ENCODE measurements at places on chromosomes 12 and 14.

DNA sequence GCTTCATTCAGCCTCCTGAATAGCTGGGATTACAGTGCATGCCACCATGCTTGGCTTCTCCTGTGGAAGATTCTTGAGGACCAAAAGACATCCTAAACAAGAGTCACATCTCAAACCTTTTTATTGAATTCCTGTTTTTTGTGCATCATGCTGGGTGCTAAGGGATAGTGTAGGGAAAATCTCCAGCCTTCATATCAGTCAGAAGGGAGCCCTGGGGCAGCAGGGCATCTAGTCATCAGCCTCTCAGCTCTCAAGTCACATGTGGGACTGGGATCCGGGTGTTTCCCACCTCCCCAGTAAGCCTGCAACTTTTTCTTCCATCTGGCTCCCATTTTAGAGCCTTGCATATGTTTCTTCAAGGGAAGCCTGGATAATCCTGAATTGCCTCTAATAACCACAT is 25.1 kb upstream of the OASL start:
- no peak for DNase-seq

DNA sequence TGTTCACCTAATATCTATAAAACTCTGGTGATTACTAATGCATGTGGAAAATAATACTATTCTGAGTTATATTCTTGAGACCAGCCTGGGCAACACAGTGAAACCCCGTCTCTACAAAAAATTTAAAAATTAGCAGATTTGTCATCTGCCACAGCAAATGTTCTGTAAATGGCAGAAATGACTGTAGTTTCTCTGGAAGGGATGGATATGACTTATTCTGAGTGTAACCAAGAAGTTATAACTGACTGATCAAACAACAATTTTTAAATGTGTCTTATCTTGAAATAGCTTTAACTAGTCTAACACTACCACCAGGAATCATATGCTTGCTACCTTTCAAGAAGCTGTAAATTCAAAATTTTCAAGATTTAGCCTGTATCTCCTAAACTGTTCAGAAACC is 88.7 kb downstream of the PLBD1 start:
- DNase-seq = no peak

- DNase-seq = no peak
These were observed 35.1 kb upstream of the PPP2R5E start for GRCh38 chr14:63578300-63578699.

- DNase-seq = no peak
These were observed 2.8 kb downstream of the CKB start for GRCh38 chr14:103519837-103520212.

GRCh38 chr14:81275305-81276072 is 54.7 kb upstream of the GTF2A1 start:
- DNase-seq = no peak

Measured in NCI-H1092 (cell line).